NCI-H2029 treated with DMSO at 0.1 percent for 48 hours (cell line): ENCODE measurements at places on chromosomes 6 and 20.
A peak's percentile ranks its signal among the peaks of the same experiment; 100 is the strongest.

DNA sequence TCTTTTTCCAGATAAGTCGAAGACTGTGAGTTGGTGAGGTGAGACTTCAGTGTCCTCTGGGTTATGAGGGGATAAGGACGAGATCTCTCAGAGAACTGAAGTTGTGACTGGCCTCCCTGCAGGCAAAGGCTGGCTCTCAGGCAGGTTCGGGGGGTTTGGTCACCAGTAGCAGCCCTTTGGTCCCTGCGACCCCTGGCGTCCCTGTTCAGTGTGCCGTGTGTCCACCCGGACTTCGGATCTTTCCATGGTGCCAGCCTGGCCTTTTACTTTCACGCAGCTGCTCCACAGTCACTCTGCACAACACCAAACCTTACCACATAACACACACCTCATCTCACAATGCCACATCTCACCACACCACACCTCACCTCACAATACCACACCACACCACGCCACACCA, 131.9 kb downstream of the ERMARD start:
- DNase-seq: no peak

GRCh38 chr20:17505636-17506517, 25.3 kb downstream of the BFSP1 start:
- no peak for DNase-seq

DNA sequence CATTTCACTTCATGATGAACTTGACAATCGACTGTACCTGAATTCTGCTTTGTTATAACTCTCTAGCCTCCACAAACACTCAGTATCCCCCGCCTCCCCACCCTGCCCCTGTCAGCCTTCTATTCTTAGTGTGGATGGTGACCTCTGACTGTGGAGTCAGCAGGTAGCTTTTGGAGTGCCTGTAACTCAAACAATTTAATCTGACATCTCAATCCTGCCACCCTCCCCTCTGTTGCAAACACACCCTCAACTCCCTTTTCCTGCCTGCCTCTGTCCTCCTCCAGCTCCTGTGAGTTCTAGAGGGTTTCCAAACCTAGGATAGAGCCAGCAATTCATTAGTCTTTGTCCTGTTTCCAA, 20.3 kb downstream of the DAAM2 start:
- no peak for DNase-seq

- DNase-seq: no peak
These were observed 15.0 kb downstream of the COL9A3 start for GRCh38 chr20:62831854-62832211.

DNA sequence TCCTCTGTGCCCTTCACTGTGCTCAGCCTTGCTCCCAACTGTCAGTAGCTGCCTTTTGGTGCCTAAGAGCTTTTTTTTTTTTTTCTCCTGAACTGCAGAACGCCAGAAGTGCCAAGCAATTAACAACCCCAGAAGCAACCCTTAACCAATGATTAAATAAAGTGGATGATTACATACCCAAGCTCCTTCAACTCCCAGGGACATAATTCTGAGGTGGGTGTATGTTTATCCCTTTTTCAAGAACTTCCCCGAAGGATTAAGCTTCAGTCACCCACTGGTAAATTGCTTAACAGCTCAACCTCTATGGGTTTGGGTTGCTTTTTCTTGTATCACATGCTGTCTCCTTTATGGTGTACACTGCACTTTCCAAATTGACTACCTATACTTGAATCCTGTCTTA, 41.1 kb downstream of the KLHL31 start:
- peak; percentile 71 for DNase-seq

- no peak for DNase-seq
These were observed 68.9 kb upstream of the TBXT start for GRCh38 chr6:166236596-166236995.

GRCh38 chr6:80328652-80329051, 222.2 kb downstream of the BCKDHB start:
- DNase-seq: no peak

- no peak for DNase-seq
These were observed 149.1 kb upstream of the AGPAT4 start for GRCh38 chr6:161422710-161423680.

DNA sequence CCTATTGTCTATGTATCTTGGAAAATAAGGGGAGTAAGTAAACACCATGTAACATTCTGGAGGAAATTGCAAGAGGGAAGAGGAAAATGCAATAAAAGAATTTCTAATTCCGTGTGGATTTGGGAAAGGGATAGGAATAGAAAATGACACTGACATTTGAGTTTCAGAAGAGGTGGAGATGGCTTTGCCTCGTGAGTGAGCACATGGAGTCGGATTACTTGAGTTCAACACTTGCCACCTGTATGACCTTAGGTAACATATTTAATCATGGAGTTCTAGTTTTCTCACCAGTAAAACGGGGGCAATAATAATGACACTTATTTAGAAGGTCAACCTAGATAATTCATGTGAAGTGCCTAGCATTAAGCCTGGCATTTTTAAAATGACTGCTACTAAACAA, 10.8 kb upstream of the PBOV1 start:
- DNase-seq: no peak

DNA sequence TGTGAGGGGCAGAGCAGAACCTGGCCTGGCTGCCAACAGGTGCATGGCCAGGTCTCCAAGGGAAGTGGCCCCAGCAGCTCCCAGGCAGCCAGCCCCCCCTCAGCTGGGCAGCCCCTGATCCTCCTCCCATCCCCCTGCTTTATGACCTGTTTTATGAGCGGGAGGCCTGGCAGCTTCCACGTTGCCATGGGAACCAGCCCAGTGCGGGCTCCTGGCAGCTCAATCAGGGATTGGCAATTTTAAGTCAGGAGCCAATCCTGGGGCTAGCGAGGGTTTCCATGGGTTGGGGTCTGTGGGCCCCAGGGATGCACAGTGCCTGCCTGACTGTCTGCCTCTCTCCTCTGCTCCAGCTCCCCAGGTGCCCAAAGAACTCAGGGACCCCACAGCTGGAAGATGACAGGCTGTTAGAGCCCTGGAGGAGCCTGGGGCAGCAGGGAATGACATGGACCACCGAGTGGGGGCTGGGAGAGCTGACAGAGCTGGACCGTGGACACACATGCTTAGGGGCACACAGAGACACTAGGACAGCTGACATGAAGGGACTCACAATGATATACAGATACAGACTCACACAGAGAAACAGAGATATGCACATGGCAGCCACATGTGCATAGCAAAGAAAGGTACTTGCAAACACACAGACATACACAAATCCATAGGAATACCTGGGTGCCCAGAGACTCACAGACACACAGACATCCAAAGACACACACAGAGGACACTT, 56.5 kb upstream of the SIRPA start:
- no peak for DNase-seq

DNA sequence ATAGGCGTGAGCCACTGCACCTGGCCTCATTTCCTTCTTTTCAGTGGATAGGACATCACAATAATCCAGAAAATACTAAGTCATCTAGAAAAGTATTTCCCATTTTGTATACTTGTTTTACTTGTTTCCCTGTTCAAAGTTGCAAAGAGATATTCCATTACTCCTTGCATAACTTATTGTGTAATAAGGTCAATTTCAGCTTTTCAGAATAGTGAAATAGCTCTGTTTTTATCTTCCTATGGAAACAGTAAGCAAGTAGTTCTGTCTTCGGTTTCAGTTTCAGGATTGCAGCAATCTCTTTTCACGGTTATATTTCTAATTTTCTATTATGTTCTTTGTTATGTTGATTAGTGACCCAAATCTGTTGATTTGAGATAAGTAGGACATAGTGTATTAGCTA, 6.0 kb downstream of the STX11 start:
- DNase-seq: no peak

GRCh38 chr20:57619051-57619831, 985 bp downstream of the ZBP1 start:
- no peak for DNase-seq

DNA sequence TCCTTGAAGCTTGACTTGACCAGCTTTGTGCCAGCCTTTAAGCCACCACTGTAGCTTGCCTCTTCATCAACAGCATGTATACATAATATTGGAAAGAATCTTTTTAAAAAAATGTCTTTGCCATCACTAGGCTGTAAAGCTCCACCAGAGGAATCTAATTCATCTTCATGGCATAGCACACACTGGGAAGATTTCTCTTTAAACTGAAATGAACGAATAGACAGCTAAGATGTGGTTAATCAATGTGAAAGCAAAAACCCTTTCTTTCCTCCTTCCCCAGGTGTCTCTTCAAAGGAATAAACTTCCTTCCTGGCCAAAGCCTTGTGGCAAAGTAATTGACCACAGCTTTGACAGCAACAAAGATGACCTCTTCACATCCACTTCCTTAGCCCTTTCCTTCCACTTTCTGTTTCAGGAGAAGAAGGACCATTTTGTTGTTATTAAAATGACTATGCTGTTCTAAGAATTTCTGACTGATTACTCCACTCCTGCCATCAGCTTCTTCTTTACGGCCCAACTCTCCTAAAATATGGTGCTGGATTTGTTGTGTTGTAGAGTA, 428.7 kb upstream of the SOX4 start:
- no peak for DNase-seq

DNA sequence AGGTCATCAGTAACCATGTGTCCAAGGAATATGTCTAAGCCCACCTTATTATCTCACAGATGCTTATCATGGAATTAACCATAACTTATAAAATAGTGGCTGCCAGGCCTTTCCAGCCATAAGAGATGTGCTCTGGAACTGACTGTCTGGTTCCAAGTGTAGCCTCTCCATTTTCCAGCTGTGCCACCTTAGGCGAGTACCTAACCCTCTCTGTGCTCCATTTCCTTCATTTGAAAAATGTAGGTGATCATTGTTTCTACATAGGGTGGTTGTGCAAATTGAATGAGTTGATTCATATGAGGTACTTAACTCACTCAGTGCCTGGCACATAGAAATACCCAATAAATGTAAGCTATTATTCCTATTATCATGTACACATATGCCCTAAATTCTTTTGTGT, 102.5 kb upstream of the IYD start:
- DNase-seq: no peak

DNA sequence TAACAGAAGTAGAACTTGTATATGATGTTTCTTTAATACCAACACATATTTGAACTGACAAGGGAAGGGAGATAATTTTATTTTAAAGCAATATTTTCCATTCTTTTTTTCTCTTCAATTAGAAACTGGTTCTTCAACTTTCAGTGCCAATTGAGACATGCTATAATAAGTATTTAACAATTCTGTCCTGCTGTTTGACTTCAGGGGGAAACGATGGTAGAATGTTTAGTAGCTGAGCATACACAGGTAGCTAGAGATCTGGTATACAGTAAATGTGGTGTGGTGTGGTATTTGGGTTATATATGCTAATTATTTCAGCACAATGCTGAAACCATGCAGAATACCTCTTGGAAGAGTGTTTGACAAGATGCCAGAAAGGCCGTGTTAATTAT, 156.9 kb downstream of the ARID1B start:
- peak; percentile 86 for DNase-seq

- peak; percentile 65 for DNase-seq
These were observed 109.5 kb upstream of the CLDN20 start for GRCh38 chr6:155154158-155154830.

GRCh38 chr6:112253841-112254816, at the start of gene LAMA4:
TSS of gene LAMA4 (minus strand) at chr6:112254567. CDS start at chr6:112254150, 417 bp downstream.
- DNase-seq: peak; percentile 66

GRCh38 chr6:57068061-57068460, 21.6 kb downstream of the KIAA1586 start:
- no peak for DNase-seq

DNA sequence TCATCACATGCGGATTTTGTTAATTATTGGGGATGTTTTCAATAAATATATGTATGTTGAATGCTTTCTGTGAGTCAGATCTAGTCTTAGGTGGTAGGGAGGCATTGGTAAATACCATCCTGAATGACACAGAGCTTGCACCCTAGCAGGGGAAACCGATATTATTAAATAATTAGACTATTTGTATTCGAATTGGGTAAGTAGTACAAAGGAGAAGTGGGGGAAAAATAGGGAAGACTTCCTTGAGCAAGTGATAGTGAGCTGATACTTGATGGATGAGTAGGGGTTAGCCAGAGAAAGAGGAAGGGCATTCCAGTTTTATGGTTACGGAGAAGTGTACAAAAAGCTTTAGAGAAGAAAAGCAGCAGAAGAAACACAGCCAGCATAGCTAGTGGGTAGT, 1.5 kb downstream of the RIOK1 start:
- DNase-seq: no peak

DNA sequence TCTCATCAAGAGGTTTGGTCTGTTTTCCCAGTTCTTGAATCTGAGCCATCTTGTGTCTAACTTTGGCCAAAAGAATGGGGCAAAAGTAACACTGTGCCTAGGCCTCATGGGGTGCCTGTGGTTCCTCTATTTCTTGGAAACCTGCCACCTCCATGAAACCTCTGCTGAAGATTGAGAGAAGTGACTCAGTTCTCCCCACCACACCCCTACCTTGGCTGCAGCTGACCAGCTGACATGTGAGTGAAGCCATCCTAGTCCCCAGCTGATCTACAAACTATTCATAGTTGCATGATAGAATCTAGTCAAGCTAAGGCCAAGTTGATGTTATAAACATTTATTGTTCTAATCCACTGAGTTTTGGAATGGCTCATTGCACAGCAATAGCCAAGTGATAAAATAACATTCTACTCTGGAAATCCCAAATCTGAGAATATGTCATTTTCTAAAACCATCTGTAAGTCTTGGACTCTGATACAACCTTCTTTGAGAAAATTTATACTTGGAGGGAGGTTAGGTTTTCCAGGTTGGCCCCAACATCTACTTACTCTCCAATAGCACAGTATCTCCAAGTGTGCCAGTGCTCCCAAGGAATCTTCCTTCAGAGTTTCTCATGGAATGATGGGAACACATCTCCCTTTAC, 107.0 kb upstream of the SMLR1 start:
- no peak for DNase-seq

GRCh38 chr6:107495196-107495643, 5.3 kb downstream of the SOBP start:
- peak; percentile 19 for DNase-seq

GRCh38 chr20:5065166-5065878, 54.4 kb downstream of the PCNA start:
- no peak for DNase-seq

- peak; percentile 98 for DNase-seq
These were observed 602 bp upstream of the TSPYL4 start for GRCh38 chr6:116254297-116255056.

- DNase-seq: no peak
These were observed 815 bp downstream of the SPATA2 start for GRCh38 chr20:49914310-49915117.

- DNase-seq: no peak
These were observed 1.2 kb downstream of the LAMA5 start for GRCh38 chr20:62365814-62366369.

DNA sequence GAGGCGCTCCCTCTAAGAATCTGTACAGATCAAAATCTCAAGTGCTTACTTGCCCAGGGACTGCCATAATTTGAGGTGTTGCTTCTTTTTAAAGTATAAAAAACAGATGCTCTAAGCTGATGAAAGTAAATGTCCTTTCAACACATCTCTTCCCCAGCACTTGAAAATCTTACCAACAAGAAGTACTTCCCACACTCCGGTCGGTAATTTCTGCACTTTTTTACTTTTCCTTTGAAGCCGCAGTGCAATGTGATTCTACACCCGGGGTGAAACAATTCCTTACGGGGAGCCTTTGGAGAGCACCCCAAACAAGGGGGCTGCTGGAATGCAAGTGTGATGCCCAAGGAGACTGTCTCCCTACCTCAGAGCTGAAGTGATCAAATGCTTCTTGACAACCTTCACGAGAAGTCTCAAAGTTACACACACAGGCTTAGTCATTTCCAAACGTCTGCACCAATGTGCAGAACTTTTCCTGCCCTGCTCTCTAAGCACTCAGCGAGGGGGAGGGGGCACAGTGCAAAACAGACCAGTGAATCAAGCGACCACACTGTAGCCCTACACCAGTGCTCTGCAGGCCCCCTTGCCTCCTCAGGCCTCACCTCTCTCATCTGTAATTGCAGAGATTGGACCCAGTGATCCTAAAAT, 56.7 kb downstream of the ATXN1 start:
- DNase-seq: no peak

GRCh38 chr6:102223942-102224341, 830.4 kb downstream of the GRIK2 start:
- no peak for DNase-seq
